ENCODE measurements at places on chromosomes 7 and 10. TPM values are rescaled to one million over a fixed set of nuclear protein-coding genes. Genes with fewer than 3 reads are reported as not detected.

Gene LIPN
- not detected for total RNA-seq

Gene ADRB1
- total RNA-seq, result not detected

Gene PCLO
- 0.45 TPM for total RNA-seq

Gene TMEM176B
- 0.09 TPM for total RNA-seq

Gene HUS1
- 19.8 TPM for total RNA-seq
